ENCODE measurements at places on chromosomes 4 and X.
A peak's percentile ranks its signal among the peaks of the same experiment; 100 is the strongest.

DNA sequence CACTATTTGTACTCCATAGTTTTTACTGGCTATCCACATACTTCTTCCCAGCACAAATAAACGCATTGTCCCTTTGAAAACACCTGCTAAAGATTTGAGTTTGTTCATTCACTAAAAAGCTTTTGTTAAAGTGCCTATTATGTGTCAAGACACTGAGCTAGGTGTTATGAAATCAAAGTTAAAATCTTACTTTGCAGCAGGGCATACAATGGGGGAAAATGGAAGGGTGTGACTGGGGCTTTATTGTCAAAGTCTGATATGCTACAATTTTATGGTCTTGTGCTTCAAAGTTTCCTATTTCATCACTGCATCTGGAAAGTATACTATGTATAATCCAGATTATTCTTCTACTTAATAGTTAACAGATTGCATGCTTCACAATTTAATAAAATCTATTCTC, 128.4 kb downstream of the PPP3CA start:
- DNase-seq, result no peak

DNA sequence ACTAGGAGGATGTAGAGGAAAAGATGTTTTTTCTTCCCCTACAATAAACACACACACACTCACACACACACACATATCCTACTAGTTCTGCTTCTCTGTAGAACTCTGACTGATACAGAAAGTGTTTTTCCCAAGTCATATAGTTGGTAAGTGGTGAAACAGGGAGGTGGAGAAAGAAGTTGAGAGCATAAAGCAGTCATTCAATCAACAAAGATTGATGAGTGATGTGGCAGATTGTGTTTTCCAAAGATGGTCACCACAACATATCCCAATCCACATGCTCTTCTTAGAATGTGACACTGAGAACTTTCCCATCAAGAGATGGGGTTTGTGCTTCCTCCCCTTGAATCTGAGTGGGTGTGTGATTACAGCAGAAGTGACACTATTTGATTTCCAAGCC, 123.4 kb upstream of the ATP6AP2 start:
- no peak for DNase-seq

DNA sequence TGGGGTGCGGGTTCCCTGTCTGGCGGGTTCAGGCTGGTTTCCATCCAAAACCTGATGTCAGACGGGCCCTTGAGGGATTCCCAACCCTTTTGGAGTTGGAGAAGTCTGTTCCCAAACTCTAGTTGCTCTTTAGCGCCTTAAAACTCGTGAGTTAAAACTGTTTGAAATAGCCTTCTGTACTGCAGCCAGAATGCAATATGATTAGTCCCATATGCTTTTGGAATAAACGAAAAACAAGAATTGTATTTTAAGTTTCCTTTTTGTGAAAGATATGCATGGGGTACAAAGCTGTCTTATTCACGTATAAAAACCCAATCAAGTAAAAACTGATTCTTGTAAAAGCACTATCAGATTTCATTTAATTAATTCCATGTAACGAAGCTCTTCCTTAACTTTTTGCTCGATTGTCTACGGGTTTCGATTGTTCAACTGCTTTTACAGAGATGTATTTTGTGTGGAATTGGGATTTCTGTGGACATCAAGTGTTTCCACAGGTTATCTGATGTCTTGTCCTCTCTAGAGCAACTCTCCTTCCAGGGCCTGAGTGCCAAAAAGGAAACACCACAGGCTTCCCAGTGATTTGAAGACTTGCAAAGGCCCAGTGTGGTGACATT, 49.5 kb downstream of the CLDN34 start:
- DNase-seq, result no peak

DNA sequence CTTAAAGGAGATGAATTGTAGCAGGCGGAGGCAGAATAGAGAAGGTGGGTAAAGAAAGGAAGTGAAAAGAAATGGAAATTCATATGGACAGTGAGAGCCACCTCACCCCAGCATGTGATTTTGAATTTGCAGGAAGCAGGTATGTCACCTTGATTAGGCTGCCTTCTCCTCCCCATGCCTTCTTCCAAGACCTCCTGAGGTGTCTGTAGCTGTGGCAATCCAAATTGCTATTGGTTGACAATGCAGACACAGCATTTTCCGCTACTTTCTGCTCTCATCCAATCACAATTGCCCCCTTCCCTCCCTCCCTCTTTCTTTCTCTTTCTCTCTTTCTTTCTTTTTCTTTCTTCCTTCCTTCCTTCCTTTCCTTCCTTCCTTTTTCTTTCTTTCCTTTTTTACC, 38.5 kb downstream of the RAB33B start:
- DNase-seq, result no peak

GRCh38 chr4:67459164-67459563, 86.1 kb downstream of the CENPC start:
- no peak for DNase-seq

GRCh38 chr4:168511780-168512489, 15.1 kb downstream of the PALLD start:
- no peak for DNase-seq

DNA sequence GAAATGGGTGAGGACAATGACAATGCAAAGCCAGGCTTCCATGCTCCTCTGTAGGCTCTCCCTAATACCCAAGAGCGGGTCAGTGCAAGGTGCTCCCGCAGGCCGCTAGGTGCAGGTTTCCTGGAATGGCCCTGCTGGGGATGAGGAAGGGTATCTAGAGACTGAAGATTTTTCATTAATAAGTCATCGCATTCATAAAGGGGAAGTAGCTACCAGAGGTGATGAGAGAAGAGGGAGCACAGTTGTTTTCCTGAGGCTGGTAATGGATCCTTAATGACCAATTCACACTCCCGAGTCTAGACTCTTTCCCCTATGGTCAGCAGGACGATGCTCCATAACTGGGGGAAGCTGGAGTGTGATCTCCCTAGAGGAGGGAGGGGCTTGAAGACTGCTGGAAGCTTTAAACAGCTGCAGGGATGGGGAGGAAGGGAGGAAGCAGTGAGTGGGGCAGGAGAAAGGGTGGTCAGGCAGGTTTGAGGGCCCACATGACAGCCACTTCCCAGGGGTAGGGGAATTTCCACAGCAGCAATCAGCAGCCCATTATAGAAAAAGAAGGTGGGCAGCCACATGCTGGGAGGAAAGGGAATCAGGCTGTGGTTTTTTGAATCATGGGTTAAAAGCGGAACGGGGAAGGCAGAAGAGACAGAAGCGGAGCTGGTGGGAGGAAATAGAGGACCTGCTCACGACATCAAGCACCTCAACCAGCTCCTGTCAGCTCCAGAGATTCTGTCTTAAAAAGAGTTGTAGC, 10.2 kb upstream of the ATP6AP2 start:
- no peak for DNase-seq

- DNase-seq, result peak; percentile 10
Measured at GRCh38 chrX:123731258-123731986, 1.4 kb downstream of the THOC2 start.

DNA sequence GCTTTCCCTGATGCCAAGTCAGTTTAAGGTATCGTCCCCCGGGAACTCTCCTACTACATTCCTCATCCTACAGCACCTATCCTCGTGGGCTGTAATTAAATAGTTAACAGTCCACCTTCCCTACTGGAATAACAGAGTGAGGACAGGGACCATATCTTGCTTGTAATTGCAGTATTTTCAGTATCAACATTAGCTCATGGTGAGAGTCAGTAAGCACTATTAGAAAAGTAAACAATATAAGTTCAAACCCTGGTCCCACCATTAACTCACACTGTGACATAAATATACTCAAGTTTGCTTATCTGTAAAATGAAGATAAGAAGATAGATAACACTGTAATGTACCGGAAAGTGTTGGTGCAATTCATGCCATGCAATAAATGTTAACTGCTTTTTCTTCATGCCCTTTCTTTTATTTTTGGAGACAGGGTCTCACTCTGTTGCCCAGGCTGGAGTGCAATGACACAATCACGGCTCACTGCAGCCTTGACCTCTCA, 61.3 kb downstream of the SH3RF1 start:
- no peak for DNase-seq

GRCh38 chr4:182136201-182136600, 107.0 kb upstream of the TENM3 start:
- no peak for DNase-seq

DNA sequence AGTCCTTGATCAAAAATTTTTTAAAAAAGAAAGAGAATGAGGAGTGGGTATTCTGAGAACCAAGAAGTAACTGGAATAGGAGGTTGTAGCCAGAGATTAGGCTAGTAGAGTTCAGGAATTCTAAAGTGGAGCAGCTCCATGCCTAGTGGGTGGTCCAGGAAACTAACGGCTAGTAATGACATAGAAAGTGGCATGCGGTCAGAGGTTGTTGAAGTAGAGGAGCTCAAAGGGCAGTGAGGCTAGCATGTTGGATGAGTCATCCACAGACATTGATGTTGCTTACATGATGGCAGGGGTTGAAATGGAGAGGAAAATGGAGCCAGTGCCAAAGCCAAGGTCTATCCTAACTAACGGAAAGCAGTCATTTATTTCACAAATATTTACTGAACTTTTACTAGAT, 42.1 kb downstream of the TEX13B start:
- no peak for DNase-seq

- DNase-seq, result no peak
Measured at GRCh38 chr4:154566639-154567204, 3.9 kb downstream of the FGB start.

GRCh38 chr4:20574986-20575385, 125.3 kb upstream of the PACRGL start:
- no peak for DNase-seq

DNA sequence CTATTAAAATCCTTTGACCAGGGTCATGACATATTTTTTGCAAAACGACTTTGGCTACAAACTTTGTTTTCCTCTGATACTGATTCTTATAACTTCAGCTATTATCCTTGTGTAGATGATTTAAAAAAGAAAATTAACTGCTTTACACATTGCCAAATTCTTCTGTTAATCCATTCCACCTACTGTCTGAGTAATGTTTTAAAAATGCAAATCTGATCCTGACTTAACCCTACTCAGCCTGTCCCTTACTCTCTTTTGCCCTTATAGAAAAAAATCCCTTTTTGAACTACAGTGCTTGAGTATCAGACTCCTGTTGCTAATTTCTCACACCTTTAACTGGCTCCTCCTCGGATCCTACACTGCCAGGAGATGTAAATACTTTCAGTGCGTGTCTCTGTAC, 723.1 kb downstream of the ADGRL3 start:
- no peak for DNase-seq

GRCh38 chr4:163332526-163333406, at the start of gene NPY1R:
Gene NPY1R, minus strand, starts transcription at chr4:163332596. Its CDS starts 6,042 bp downstream, at chr4:163326554.
- peak; percentile 10 for DNase-seq

DNA sequence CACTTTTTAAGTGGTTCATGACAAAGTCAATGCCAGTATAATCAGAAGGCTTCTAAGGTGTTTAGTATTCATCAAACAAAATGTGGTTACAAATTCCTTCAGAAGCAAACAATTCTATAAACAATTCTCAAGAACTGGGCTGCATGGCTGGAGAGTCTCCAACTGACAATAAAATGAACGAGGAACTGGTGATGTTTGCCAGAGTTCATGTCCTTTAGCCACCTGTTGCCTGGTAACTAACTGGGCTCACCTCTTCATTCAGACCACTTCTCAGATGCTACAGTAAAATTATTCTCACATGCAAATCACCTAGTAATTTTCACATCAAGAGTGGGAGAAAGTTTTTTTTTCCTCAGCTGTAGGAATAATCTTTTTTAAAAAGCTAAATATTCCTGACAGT, 53.3 kb downstream of the CAMK2D start:
- DNase-seq, result no peak

Measured in hematopoietic multipotent progenitor cell treated with erythropoietin and hydrocortisone succinate and interleukin-3 and kit ligand, for 15 days (in vitro differentiated cells).